ENCODE measurements at places on chromosomes 12 and 14. TPM values are rescaled to one million over a fixed set of nuclear protein-coding genes. Genes with fewer than 3 reads are reported as not detected.

The PAN2 gene
- 13.9 TPM for polyA plus RNA-seq

- DNase-seq, result no peak
These were observed 1277.2 kb upstream of the FLRT2 start for GRCh38 chr14:84252706-84253105.

DNA sequence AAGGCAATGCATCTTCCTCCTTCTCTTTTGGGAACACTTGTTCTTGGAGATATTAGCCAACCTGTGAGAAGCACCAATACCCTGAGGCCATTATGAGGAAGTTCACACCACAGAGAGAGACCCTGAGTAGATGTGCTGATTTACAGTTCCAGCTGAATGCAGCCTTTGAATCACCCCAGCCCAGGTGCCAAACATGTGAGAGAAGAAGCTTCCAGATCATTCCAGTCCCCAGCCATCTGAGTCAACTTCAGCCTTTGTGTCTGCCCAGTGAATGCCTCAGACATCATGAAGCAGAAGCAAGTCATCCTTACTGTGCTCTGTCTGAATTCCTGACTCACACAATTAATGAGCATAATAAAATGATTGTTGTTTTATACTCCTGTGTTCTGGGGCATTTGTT, 25.1 kb downstream of the C12orf42 start:
- DNase-seq, result no peak

GRCh38 chr12:27107986-27108385, 25.6 kb upstream of the C12orf71 start:
- DNase-seq, result no peak

The ADAM20 gene
- polyA plus RNA-seq, result not detected

GRCh38 chr12:52300796-52301691, 9.7 kb upstream of the KRT81 start:
- DNase-seq, result no peak

The MYO1H gene
- polyA plus RNA-seq, result not detected

DNA sequence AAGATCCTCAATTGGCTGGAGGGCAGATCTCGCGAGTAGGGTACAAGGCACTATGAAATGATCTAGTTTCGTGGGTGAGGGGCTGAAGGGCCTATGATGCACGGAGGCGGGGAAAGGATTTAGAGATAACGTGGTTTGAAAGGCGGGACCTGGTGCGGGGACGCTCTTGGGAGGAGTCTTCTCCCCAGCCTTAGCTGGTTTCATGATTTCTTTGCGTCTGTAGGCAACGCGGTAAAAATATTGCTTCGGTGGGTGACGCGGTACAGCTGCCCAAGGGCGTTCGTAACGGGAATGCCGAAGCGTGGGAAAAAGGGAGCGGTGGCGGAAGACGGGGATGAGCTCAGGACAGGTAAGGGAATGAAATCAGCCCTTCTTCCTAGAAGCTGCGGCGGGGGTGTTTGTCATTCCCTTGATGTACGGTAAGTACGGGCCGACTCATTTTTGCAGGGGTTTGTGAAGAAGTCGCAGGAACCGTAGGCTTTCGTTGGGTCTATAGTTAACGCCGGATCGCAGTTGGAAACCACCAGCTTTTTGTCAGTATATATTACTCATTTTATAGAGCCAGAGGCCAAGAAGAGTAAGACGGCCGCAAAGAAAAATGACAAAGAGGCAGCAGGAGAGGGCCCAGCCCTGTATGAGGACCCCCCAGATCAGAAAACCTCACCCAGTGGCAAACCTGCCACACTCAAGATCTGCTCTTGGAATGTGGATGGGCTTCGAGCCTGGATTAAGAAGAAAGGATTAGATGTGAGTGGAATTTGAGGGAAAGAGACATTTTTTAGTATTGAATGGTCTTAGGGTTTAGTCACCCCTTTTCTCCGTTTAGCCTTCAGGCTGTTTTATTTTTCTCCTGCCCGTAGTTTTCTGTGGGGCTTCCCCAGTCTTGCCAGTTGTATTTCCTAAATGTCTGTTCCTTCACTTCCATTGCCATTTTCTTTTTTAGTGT, 602 bp downstream of the APEX1 start:
- DNase-seq, result no peak

GRCh38 chr14:33499687-33500086, 451.2 kb downstream of the EGLN3 start:
- DNase-seq, result no peak

The SCN8A gene
- 0.01 TPM for polyA plus RNA-seq

The PPP1R1A gene
- not detected for polyA plus RNA-seq

DNA sequence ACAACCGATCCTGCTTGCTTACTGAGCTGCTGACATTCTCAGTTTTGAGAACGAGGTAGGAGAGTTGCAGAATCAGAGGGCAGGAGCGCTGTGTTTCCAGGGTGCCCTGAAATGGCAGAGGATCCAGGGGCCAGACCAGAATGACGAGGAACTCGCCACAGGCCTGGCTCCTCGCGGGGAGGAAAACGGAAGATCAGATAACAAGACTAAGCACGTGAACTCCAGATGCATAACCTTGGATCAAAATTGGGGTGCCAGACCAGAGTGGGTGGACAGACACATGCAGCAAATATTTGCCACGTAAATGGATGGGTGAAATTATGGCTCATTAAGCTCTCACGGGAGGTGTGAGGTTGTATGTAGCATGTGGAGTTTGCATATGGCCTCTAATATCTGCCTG, 46.5 kb downstream of the ELK3 start:
- DNase-seq, result no peak

- DNase-seq, result no peak
These were observed 65.7 kb downstream of the PRKCH start for GRCh38 chr14:61387076-61387475.

- DNase-seq, result no peak
These were observed 12.8 kb upstream of the FGF23 start for GRCh38 chr12:4392223-4392742.

- DNase-seq, result no peak
These were observed 12.6 kb upstream of the NCOR2 start for GRCh38 chr12:124579921-124580517.

The PKP2 gene
- polyA plus RNA-seq, result 1.4 TPM

- no peak for DNase-seq
These were observed 98.8 kb upstream of the FRMD6 start for GRCh38 chr14:51552768-51553404.

The PRH2 gene
- polyA plus RNA-seq, result not detected

- DNase-seq, result no peak
These were observed 305.6 kb downstream of the RAD51B start for GRCh38 chr14:68124979-68125731.

The TAS2R42 gene
- not detected for polyA plus RNA-seq

All from naive thymus-derived CD4-positive, alpha-beta T cell (primary cell).